ENCODE measurements at places on chromosomes 5 and 9.
A peak's percentile ranks its signal among the peaks of the same experiment; 100 is the strongest.

DNA sequence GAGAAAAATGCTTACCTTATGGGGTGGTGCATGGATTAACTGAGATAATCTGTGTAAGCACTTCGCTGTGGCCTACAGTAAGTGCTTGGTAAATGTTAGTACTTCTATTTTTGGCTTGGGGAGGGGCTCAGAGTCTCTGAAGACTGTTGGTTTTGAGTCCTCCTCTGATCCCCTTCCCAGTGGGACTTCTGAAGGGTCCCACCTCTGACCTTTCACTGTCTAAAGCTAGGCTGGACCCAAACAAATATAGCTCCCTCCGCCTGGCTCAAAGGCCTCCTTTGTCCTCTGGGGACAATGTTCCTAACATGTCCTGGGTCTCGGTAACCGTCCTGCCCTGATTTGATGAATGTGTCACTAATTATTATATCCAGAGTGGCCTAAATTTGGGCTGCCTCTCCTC lies 34.8 kb downstream of the CAMK2A start:
- no peak for DNase-seq

GRCh38 chr9:104247899-104248460 lies 153.9 kb downstream of the SMC2 start:
- DNase-seq = no peak

- peak; percentile 30 for DNase-seq
Observed at GRCh38 chr9:84397151-84397728, 56.7 kb upstream of the SLC28A3 start.

DNA sequence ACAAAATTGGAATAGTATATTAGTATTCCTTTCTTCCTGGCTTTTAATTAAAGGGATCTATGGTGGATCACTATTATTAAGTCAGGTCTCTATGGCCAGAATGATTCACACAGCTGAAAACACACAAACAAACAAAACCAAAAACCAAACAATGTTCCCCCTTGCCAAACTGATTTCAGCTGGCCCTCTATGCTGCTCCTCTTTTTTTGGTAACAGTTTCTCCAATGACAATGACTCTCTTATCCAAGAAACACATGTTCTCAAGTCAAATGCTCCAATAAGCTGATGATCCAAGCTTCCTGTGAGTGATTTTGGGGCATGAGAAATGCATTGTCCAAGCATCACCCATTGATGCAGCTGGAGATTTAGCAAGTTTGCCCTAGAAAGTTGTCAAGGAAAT lies 193.4 kb upstream of the TUT7 start:
- no peak for DNase-seq

DNA sequence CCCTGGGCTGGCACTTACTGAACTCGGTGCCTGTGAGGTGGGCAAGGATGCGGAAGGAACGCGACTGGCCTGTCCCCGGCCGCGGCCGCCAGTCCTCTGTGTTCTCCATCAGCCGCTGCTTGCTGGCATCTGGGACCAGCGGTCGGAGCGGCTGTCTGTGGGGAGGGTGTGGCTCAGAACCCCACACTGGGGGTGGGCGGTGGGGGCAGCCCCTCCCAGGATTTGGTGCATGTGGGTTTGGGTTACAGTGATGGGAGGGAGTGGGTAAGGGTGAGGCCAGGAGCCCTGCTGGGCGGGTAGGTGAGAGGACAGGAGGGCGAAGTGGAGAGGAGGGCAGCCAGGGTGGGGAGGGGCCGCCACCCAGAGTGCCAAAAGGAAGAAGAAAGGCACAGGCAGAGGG lies 6.4 kb downstream of the PDLIM7 start:
- DNase-seq = no peak

All from effector CD8-positive, alpha-beta T cell (primary cell).